ENCODE measurements at places on chromosomes 7 and 10.
A peak's percentile ranks its signal among the peaks of the same experiment; 100 is the strongest.

DNA sequence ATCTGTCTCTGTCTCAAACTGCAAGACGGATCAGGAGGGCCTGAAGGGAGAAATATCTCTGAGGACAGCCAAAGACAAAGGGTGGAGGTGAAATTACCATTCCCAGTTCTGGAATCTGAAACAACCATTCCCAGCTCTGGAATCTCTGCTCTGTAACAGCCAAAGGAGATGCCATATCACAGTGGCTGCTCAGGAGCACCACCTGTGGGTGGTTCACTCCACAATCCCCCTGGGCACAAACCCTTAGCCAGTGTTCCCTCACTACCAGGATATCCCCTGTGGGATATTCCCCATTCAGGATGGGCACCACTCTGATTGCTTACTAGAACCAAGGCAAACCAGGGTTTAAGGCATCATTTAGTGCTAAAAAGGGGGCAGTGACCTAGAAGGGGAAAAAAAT, 199.0 kb downstream of the HTR7 start:
- no peak for DNase-seq

GRCh38 chr7:5687936-5688630, 93.4 kb downstream of the RNF216 start:
- no peak for DNase-seq

GRCh38 chr10:44017483-44018145, 367.3 kb downstream of the CXCL12 start:
- no peak for DNase-seq

- DNase-seq, result no peak
Observed at GRCh38 chr10:99297033-99297432, 32.1 kb upstream of the CNNM1 start.

DNA sequence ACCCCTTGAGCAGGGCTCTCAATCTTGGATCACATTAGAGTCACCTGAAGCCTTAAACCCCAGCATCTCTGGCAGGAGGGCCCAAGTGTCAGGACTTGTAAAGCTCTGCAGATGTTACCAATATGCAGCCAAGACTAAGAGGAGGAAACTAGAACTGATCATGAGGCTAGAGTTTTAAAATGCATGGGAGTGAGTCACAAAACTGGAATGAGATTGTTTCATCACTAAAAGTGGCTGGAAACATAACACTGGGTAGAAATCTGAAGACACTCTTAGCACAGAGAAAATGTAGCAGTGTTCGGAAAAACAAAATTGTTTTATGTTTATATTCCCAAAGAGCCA, 63.3 kb upstream of the GHITM start:
- DNase-seq, result no peak

- DNase-seq, result no peak
Observed at GRCh38 chr7:77799078-77799964, 748 bp downstream of the PHTF2 start.

GRCh38 chr10:9243941-9244411, 1189.5 kb downstream of the GATA3 start:
- peak; percentile 79 for DNase-seq

DNA sequence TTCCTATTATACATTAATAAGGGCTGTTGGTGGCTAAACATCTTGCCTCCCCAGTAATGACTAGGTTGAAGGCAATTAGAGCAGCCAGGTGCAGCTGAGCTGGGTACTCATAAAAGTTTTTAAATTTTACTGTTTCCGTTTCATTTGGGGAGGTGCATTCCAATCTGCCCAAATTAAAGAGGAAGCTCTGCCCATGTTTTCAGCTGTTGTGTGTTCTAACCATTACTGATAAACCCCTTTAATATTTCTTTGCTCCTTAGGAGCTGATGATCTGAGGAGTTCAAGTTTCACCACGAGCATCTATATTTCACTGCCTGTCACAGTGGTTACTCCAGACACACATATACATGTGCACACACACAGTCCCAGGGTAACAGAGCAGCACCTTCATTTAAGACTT, 94.4 kb downstream of the JAZF1 start:
- DNase-seq, result no peak

DNA sequence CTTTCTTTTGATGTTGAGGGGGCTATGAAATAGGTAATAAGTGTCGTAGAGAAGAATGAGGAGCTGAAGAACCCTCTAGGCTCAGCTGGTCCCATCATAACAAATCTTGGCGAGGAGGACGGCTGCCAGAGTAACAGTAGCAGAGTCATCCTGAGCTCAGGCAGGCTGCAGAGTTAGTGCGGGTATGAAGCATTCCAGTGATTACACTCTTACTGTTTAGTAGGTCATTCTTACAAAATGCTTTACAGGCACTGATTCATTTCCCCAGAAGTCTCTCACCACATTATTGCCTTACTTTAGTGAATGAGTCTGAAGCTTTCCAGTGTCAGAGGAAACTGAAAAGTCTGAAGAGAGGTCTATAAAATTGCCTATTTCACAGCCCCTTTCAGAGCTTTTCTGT, 43.9 kb upstream of the GPR158 start:
- no peak for DNase-seq

DNA sequence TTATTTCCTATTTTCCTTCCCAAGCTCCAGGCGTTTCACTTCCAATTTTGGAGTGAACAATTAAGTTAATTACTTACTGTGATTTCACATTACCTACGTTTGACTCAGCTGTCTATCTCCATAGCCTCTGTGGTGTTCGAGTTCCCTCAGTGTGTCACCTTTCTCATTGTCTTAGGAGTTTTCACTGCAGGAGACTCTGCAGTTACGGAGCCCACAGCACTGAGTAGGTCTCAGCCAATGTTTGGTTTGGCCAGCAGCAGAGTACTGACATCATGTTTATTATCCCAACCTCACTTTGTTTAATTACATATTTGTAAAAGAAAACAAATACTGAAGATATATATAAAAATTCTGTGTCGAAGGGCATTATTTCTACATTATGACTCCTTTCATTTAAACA, 1123.9 kb downstream of the CNTNAP2 start:
- DNase-seq, result no peak

GRCh38 chr7:96612034-96612433, 97.6 kb downstream of the SEM1 start:
- no peak for DNase-seq

Data from cerebellar nuclear complex (tissue), 1 donor.